Left lung (tissue), 14 donors: ENCODE measurements at places on chromosomes 1 and 21.
A peak's percentile ranks its signal among the peaks of the same experiment; 100 is the strongest.

DNA sequence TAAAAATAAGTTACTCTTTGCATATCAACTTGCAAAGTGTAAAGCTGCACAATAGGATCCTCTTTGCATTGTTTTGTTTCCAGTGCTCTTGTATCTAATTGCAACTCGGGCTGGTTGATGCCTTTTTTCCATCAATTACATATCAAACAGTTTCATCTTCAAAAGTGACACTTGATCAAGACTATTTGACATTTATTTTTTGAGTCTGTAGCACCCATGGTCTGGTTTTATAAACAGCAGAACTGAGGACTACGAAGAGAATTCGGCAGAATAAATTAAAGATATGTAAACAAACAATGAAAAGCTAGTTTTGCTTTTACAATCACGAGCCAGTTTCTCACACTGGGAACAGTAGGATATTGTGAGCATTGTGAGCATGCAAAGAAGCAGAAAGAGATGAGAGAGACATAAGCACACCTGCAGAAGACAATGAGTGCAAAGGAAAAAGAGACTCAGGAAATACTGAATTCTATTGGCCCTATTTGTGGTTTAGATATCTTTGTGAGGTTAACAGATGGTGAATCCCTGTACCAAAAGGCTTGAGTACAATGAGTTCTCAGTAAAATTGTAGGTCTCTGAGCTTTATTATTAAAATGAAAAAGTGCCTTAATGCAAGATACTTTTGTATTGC lies 45.4 kb downstream of the RPL5 start:
- H3K27me3 ChIP-seq: no peaks in the 10 kb centered on the region
- no peaks in the 10 kb centered on the region for H3K4me1 ChIP-seq
- DNase-seq: no peak
- no peaks in the 10 kb centered on the region for H3K36me3 ChIP-seq
- no peak overlapping the region for H3K27ac ChIP-seq

DNA sequence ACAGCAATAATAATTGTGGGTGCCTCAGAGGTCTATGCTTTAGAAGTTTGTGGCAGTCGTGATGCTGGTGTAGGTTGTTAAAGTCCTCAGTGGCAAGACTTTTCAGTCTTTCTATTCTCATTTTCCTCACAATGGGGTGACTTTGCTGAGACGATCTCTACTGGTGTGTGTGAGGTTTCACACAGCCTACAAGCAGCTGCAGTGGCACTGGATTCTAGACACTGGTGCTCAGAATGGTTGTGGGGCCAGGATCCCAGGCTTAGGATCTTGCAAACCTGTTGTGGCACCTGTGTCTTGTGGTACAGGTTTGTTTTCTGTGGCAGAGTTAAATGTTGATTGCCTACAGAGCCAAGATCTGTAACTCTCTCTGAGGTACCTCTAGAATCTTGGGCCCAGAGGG lies 581.2 kb downstream of the PTPRC start:
- no peaks in the 10 kb centered on the region for H3K27me3 ChIP-seq
- H3K4me3 ChIP-seq: no peak overlapping the region
- DNase-seq: no peak
- no peaks in the 10 kb centered on the region for H3K4me1 ChIP-seq
- no peak overlapping the region for H3K27ac ChIP-seq

GRCh38 chr1:239816081-239816782 lies 275.5 kb upstream of the FMN2 start:
- peak overlapping the region; percentile 28 for H3K27ac ChIP-seq
- no peak for DNase-seq
- H3K4me1 ChIP-seq: no peaks in the 10 kb centered on the region
- H3K36me3 ChIP-seq: no peaks in the 10 kb centered on the region
- no peak overlapping the region for H3K4me3 ChIP-seq

- H3K4me1 ChIP-seq: no peaks in the 10 kb centered on the region
- no peak overlapping the region for H3K27ac ChIP-seq
- H3K27me3 ChIP-seq: no peaks in the 10 kb centered on the region
- H3K36me3 ChIP-seq: no peaks in the 10 kb centered on the region
- DNase-seq: no peak
- no peak overlapping the region for H3K4me3 ChIP-seq
Observed at GRCh38 chr1:218765753-218766152, 407.9 kb upstream of the LYPLAL1 start.

DNA sequence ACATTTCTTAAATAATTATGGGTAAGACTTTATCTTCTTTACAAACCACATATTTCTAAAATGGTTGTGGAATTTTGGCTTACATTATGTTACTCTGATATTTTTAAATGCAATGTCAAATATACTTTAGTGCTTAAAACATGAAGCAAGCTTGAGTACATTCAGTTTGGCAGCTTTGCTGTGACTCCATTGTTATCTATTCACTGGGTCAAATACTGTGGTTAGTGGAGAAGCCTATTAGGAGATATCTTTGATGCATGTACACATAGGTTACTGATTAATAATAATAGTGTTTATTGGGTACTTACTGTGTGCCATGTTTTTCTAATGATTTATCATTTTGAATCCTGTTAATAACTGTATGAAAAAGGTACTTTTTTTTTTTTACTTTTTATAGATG lies 520.4 kb upstream of the B3GALT2 start:
- H3K27me3 ChIP-seq: no peaks in the 10 kb centered on the region
- no peak overlapping the region for H3K27ac ChIP-seq
- H3K4me1 ChIP-seq: no peaks in the 10 kb centered on the region
- DNase-seq: no peak

GRCh38 chr1:207031632-207032264 lies 808 bp downstream of the C1orf116 start:
- no peaks in the 10 kb centered on the region for H3K27me3 ChIP-seq
- H3K27ac ChIP-seq: peak overlapping the region; percentile 85
- DNase-seq: no peak
- peak overlapping the region; percentile 29 for H3K4me3 ChIP-seq

DNA sequence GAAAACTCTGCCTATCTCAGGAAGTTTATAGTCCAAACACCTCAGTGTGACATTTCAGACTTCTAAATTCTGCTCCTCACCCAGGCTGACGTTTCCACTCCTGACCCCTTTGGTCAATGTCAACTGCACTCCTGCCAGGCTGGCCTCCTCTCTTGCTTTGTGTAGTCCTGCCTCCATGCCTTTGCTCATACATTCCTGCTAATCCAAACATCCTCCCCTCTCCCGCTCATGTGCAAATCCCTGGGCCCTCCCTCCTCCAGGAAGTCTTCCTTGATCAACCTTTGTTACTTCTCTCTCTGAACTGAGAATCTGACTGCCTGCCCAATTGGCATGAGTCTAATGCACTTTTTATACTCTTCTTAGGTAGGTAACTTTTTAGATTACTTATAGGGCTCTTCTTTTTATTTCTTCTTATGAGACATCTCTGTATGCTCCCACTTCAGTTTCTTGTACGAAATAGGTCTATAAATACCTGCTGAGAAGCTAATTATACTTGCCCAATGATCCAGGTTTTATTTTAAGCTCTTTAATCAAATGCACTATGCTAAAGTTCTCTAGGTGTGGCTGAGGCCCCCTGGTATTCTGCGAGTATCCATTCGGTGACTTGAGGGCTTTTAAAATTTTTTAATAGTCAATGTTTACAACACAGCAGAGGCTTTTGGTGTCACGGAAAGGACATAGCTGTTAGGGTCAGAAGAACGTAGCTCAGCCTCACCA lies 128.1 kb downstream of the PLXNA2 start:
- H3K27ac ChIP-seq: no peak overlapping the region
- no peaks in the 10 kb centered on the region for H3K4me1 ChIP-seq
- H3K36me3 ChIP-seq: no peaks in the 10 kb centered on the region
- no peak for DNase-seq
- H3K4me3 ChIP-seq: no peak overlapping the region
- H3K27me3 ChIP-seq: no peaks in the 10 kb centered on the region

GRCh38 chr21:32515874-32516273 lies 69.4 kb downstream of the TCP10L start:
- H3K27me3 ChIP-seq: no peaks in the 10 kb centered on the region
- no peak for DNase-seq
- no peak overlapping the region for H3K27ac ChIP-seq
- no peaks in the 10 kb centered on the region for H3K36me3 ChIP-seq
- no peaks in the 10 kb centered on the region for H3K4me1 ChIP-seq

- no peak overlapping the region for H3K4me3 ChIP-seq
- no peaks in the 10 kb centered on the region for H3K27me3 ChIP-seq
- H3K27ac ChIP-seq: peak overlapping the region; percentile 78
- H3K4me1 ChIP-seq: peaks cover 23% of the 10 kb centered on the region
- H3K36me3 ChIP-seq: peaks cover 51% of the 10 kb centered on the region
- DNase-seq: peak; percentile 12
Observed at GRCh38 chr1:236868625-236869467, 73.8 kb downstream of the MTR start.

DNA sequence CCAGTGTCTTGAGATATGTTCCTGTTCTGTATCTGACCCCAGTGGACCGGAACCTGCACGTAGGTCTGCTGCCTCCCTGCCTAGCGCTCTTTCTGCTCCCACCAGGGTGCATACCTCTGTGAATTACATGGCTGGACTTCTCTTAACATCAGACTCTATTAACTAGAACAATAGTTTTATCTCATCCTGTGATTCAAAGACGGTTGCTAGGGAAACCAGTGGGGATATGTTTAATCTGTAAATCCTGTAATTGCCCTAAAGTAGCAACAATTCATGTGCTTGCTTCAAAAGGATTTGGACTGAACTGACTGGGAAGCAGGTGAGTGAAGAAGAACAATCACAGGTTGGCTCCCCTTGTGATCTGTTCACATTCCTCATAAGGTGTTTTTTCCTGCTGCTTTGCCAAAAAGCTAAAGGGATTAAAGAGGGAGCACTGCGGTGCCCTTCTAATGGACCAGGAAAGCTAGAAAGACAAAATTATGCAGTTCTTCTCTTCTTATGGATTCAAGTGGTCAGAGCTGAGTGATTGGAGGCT lies 52.7 kb upstream of the DIRAS3 start:
- no peak overlapping the region for H3K27ac ChIP-seq
- H3K4me3 ChIP-seq: no peak overlapping the region
- H3K4me1 ChIP-seq: no peaks in the 10 kb centered on the region
- no peaks in the 10 kb centered on the region for H3K36me3 ChIP-seq

- no peaks in the 10 kb centered on the region for H3K36me3 ChIP-seq
- no peak within 1 kb of the TSS for H3K27ac ChIP-seq
Observed at GRCh38 chr1:152757747-152758146, at the start of gene KPRP. TSS of gene KPRP (plus strand) at chr1:152758025. CDS start at chr1:152759589, 1,564 bp downstream.

- H3K4me3 ChIP-seq: no peak overlapping the region
- no peaks in the 10 kb centered on the region for H3K27me3 ChIP-seq
- H3K4me1 ChIP-seq: no peaks in the 10 kb centered on the region
- DNase-seq: no peak
- no peak overlapping the region for H3K27ac ChIP-seq
- H3K36me3 ChIP-seq: no peaks in the 10 kb centered on the region
Observed at GRCh38 chr1:248155927-248156326, 11.0 kb downstream of the OR2M5 start.

GRCh38 chr1:6819246-6820040 lies 34.2 kb downstream of the CAMTA1 start:
- no peaks in the 10 kb centered on the region for H3K27me3 ChIP-seq
- peak overlapping the region; percentile 20 for H3K27ac ChIP-seq
- H3K4me1 ChIP-seq: peaks cover 15% of the 10 kb centered on the region
- no peak overlapping the region for H3K4me3 ChIP-seq
- DNase-seq: no peak

- H3K27me3 ChIP-seq: peaks cover 85% of the 10 kb centered on the region
- no peaks in the 10 kb centered on the region for H3K36me3 ChIP-seq
- no peak overlapping the region for H3K27ac ChIP-seq
- H3K4me3 ChIP-seq: no peak overlapping the region
Observed at GRCh38 chr1:227949954-227950734, 2.4 kb upstream of the WNT9A start.

DNA sequence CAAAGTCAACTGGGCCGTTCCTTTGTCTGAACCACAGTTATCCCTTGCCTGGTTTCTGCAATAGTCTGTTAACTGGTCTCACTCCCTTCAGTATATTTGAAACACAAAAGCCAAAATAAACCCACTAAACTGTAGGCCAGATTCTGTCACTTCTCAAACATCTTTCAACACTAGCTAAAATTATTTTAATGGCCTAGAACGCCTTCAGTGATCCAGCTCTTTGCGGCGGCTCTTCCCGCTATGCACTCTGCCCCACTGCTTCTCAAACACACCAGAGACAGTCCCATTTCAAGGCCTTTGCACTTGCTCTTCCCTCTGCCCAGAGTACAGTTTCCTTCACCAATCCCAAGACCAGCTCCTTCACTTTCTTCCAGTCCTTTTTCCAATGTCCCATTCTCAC lies 9.2 kb downstream of the SAMSN1 start:
- H3K27ac ChIP-seq: no peak overlapping the region
- H3K4me3 ChIP-seq: no peak overlapping the region
- no peaks in the 10 kb centered on the region for H3K36me3 ChIP-seq
- H3K27me3 ChIP-seq: no peaks in the 10 kb centered on the region

DNA sequence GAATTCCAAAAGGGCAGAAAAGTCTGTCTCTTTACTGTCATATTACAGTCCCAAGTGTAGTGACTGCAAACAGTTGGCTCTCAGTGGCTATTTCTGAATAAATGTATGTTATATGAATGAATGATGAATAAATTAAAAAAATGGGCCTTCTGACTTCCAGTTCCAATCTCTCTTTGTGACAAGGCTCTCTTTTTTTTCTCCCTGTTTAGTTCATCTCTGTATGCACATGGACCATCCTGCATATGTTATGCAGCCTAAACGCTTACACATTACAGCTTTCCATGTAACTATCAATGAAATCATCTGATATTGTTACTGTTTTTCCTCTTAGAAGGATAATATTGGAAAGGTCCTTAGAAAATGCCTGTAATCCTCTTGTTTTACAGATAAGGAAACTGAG lies 363.0 kb downstream of the NUF2 start:
- H3K36me3 ChIP-seq: no peaks in the 10 kb centered on the region
- H3K27ac ChIP-seq: no peak overlapping the region
- no peak for DNase-seq
- H3K4me1 ChIP-seq: no peaks in the 10 kb centered on the region

DNA sequence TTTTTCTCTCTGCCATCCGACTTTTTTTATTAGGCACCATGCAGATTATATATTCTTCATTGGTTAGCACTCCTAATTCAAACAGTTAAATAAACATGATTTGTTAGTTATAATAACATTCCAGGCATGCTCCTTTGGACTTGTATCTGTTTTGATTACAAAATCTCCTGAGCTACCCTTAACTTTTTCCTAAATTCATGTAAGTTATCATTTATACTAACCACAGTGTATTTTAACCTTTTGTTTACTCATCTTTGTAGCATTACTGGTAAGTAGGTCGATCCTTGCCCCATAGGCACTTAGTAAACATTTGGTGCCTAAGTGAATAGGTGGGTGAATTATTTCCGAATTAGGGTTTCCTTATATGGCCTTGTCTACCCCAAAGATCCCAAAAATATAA lies 43.8 kb downstream of the MIER1 start:
- no peak overlapping the region for H3K27ac ChIP-seq
- H3K4me1 ChIP-seq: no peaks in the 10 kb centered on the region
- DNase-seq: no peak
- no peaks in the 10 kb centered on the region for H3K36me3 ChIP-seq
- H3K4me3 ChIP-seq: no peak overlapping the region

- H3K27ac ChIP-seq: no peak overlapping the region
- no peak overlapping the region for H3K4me3 ChIP-seq
- H3K36me3 ChIP-seq: no peaks in the 10 kb centered on the region
- H3K4me1 ChIP-seq: no peaks in the 10 kb centered on the region
- H3K27me3 ChIP-seq: no peaks in the 10 kb centered on the region
Observed at GRCh38 chr1:228020686-228021354, 14.0 kb downstream of the WNT3A start.
